ENCODE measurements at places on chromosomes 2 and 18. TPM values are rescaled to one million over a fixed set of nuclear protein-coding genes. Genes with fewer than 3 reads are reported as not detected.

Gene MPP4
- not detected for total RNA-seq

Gene CCDC178
- not detected for total RNA-seq

Gene PLB1
- total RNA-seq, result 1.7 TPM

Gene IL1R1
- 5.0 TPM for total RNA-seq

Gene ELOA2
- not detected for total RNA-seq

Gene EVX2
- not detected for total RNA-seq

Gene CCDC74B
- 1.9 TPM for total RNA-seq

Gene FZD7
- 30.9 TPM for total RNA-seq

Gene KCNS3
- total RNA-seq, result 28.8 TPM

Gene CFC1
- not detected for total RNA-seq

Gene EGR4
- not detected for total RNA-seq

Gene MOB4
- 19.9 TPM for total RNA-seq

Gene ST3GAL5
- 7.2 TPM for total RNA-seq

Gene UPP2
- not detected for total RNA-seq

Gene SCYGR5
- not detected for total RNA-seq

Gene C2orf78
- not detected for total RNA-seq

Gene TMEM18
- total RNA-seq, result 30.5 TPM
